ENCODE measurements at places on chromosomes 11 and 22. TPM values are rescaled to one million over a fixed set of nuclear protein-coding genes. Genes with fewer than 3 reads are reported as not detected.

DNA sequence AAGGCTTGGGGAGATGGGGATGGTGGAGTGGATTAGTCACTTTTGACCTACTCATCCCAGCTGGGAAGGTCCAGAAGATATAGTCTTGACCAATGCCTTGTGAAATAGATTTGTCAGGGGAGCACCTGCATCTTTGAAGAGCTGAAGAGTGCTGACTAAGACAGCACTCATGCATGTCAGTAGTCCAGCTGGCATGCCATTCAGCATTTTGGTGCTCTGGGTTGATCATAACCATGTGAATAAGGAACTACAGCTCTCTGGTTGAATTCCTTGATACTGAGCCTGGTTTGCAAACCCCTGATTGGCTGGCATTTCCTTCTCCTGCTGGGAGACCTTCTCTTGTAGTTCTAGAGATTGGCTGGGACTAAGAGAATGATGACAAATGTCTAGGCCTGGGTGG, 106.8 kb upstream of the ALX4 start:
- no peak overlapping the region for H3K27ac ChIP-seq
- DNase-seq = peak; percentile 28
- no peaks in the 10 kb centered on the region for H3K36me3 ChIP-seq
- no peaks in the 10 kb centered on the region for H3K27me3 ChIP-seq
- no peaks in the 10 kb centered on the region for H3K4me1 ChIP-seq

DNA sequence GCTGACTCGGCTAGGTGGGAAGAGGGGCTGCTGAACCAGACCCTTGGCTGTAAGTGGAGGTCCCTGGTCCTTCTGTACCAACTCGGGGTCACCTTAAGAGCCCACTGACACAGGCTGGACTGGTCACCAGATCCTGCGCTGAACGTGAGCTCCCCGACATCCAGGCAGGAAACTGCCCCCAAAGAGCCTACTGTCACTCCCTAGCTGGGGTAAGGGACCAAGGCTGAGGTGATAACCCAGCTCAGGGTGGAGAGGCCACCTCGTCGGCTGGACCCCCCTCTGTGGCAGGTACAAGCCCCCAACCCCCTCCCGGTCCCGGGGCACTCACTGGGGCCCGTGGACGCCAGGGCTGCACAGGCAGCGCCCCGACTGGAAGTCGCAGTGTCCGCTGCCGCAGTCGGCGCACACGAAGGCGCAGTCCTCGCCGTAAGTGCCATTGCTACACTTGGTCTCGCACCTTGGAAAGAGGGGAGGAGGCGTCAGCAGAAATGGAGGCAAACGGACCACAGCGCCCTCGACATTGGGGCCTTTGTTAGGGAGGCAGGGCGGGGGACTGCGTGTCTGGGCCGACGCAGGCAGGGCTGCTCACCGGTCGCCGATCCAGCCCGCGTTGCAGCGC, 7.4 kb downstream of the SCARF2 start:
- DNase-seq = no peak
- H3K4me3 ChIP-seq = peak overlapping the region; percentile 8
- no peak overlapping the region for H3K27ac ChIP-seq
- no peaks in the 10 kb centered on the region for H3K27me3 ChIP-seq
- no peaks in the 10 kb centered on the region for H3K36me3 ChIP-seq
- H3K4me1 ChIP-seq = peaks cover 39% of the 10 kb centered on the region

DNA sequence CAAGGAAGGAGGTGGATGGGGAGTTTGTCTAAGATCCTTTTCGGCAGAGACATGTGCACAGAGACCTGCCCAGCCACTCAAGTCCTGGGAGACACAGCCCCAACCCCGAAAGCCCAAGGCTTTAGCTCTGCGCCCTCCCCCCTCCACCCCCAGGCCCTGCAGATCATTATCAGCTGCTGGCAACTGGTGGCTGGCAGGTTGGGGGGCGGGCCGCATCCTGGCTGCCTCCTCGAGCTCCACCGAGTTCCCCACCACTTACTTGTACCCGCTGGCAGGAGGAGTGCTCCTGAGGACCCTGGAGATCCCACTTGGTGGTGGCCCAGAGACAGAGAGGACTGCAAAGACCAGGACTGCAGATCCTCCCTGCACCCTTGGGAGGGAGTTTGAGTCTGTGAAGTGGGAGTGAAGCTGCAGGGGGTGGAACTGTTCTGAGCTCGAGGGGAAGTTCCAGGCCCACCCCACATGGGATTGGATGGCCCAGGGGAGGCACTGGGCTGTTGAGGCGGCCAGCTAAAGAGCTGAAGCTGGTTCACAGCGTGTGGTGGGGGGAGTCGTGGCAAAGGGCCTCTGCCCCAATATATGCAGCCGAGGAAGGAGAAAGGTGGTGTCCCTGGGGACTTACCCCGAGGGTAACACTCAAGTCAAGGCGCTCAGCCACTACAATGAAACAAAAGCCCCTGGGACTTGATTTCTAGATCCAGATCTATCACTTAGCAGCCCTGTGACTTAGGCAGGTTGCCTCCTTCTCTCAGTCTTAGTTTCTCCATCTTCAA, 19.9 kb upstream of the CCDC86 start:
- DNase-seq = peak; percentile 38
- no peaks in the 10 kb centered on the region for H3K36me3 ChIP-seq
- H3K4me1 ChIP-seq = no peaks in the 10 kb centered on the region
- no peak overlapping the region for H3K27ac ChIP-seq
- H3K27me3 ChIP-seq = no peaks in the 10 kb centered on the region

DNA sequence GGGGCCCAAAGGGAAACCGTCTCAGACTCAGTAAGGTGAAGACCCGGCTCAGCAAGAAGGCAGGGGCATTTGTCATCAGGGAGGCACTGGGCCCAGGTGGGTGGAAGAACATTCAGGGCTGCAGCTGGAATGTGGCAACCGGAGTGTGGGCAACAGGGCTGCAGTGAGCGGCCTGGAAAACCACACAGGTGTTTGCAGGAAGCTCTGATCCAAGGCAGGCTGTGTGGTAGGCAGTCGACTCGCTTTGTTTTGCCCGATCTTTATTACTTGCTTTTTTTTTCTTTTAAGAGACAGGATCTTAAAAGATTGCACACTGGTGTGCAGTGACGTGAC, 82.8 kb downstream of the DGCR2 start:
- H3K4me3 ChIP-seq = no peak overlapping the region
- no peaks in the 10 kb centered on the region for H3K27me3 ChIP-seq
- no peak for DNase-seq
- no peak overlapping the region for H3K27ac ChIP-seq
- H3K4me1 ChIP-seq = no peaks in the 10 kb centered on the region
- H3K36me3 ChIP-seq = peaks cover 58% of the 10 kb centered on the region

The MCHR1 gene
- total RNA-seq = not detected

GRCh38 chr11:26519469-26519868, 52.6 kb downstream of the MUC15 start:
- H3K27me3 ChIP-seq = no peaks in the 10 kb centered on the region
- DNase-seq = no peak
- no peak overlapping the region for H3K4me3 ChIP-seq
- H3K36me3 ChIP-seq = no peaks in the 10 kb centered on the region
- no peak overlapping the region for H3K27ac ChIP-seq

- H3K27me3 ChIP-seq = no peaks in the 10 kb centered on the region
- no peak overlapping the region for H3K27ac ChIP-seq
- DNase-seq = no peak
- H3K36me3 ChIP-seq = peaks cover 45% of the 10 kb centered on the region
- H3K4me3 ChIP-seq = no peak overlapping the region
- H3K4me1 ChIP-seq = peaks cover 9% of the 10 kb centered on the region
Observed at GRCh38 chr11:125621995-125622394, 3.0 kb upstream of the CHEK1 start.

The NNMT gene
- 152 TPM for total RNA-seq

GRCh38 chr11:59208956-59209355, 3.8 kb downstream of the MPEG1 start:
- H3K27me3 ChIP-seq = no peaks in the 10 kb centered on the region
- no peak overlapping the region for H3K4me3 ChIP-seq
- peak; percentile 11 for DNase-seq
- peaks cover 26% of the 10 kb centered on the region for H3K4me1 ChIP-seq
- peak overlapping the region; percentile 64 for H3K27ac ChIP-seq

- DNase-seq = peak; percentile 21
- H3K27ac ChIP-seq = no peak overlapping the region
- H3K4me1 ChIP-seq = no peaks in the 10 kb centered on the region
- H3K4me3 ChIP-seq = no peak overlapping the region
- peaks cover 22% of the 10 kb centered on the region for H3K36me3 ChIP-seq
Observed at GRCh38 chr22:43988116-43988820, 33.0 kb downstream of the SAMM50 start.

The KRTAP5-2 gene
- total RNA-seq = not detected

The KCNK4 gene
- total RNA-seq = not detected

GRCh38 chr11:59680287-59681154, 11.7 kb upstream of the PATL1 start:
- H3K4me3 ChIP-seq = no peak overlapping the region
- H3K27ac ChIP-seq = no peak overlapping the region
- H3K27me3 ChIP-seq = no peaks in the 10 kb centered on the region
- peak; percentile 73 for DNase-seq
- H3K36me3 ChIP-seq = no peaks in the 10 kb centered on the region

The CELSR1 gene
- total RNA-seq = 56.0 TPM

- H3K36me3 ChIP-seq = no peaks in the 10 kb centered on the region
- DNase-seq = peak; percentile 38
- H3K27ac ChIP-seq = peak overlapping the region; percentile 72
- no peak overlapping the region for H3K4me3 ChIP-seq
Observed at GRCh38 chr11:19370100-19370861, 129.5 kb upstream of the E2F8 start.

The NRGN gene
- total RNA-seq = 0.40 TPM

The FAM76B gene
- total RNA-seq = 61.9 TPM

- no peak overlapping the region for H3K4me3 ChIP-seq
- no peak overlapping the region for H3K27ac ChIP-seq
- H3K4me1 ChIP-seq = no peaks in the 10 kb centered on the region
- H3K27me3 ChIP-seq = no peaks in the 10 kb centered on the region
- no peak for DNase-seq
Observed at GRCh38 chr11:116376547-116376946, 396.2 kb downstream of the BUD13 start.

The MMP8 gene
- 0.24 TPM for total RNA-seq

- H3K4me1 ChIP-seq = no peaks in the 10 kb centered on the region
- no peak overlapping the region for H3K27ac ChIP-seq
- DNase-seq = no peak
- H3K27me3 ChIP-seq = no peaks in the 10 kb centered on the region
- H3K4me3 ChIP-seq = no peak overlapping the region
- peaks cover 5% of the 10 kb centered on the region for H3K36me3 ChIP-seq
Observed at GRCh38 chr22:38142606-38143005, 32.1 kb upstream of the BAIAP2L2 start.

The SCGB2A2 gene
- not detected for total RNA-seq

The MMP11 gene
- total RNA-seq = 1.2 TPM

The SLC6A5 gene
- total RNA-seq = not detected

DNA sequence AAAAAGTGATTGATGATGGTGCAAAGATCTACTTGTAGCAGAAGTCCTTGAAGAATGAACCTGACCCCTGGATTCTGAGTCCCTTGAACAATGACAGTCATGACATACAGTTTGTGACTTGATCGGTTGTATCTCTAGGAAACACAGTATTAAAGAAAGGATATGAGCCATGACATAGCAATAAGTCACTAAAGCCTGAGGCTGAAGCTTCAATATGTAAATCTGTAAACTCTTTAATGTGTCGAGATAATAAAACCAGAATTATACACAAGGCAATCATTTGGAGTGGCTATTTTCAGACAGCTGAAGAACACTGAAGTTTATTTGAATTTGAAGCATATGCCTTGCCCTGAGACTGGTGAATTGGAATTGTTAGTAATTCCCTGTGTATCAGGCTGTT, 911.5 kb upstream of the RAG2 start:
- no peaks in the 10 kb centered on the region for H3K27me3 ChIP-seq
- no peak overlapping the region for H3K4me3 ChIP-seq
- no peaks in the 10 kb centered on the region for H3K4me1 ChIP-seq
- no peaks in the 10 kb centered on the region for H3K36me3 ChIP-seq
- DNase-seq = no peak
- no peak overlapping the region for H3K27ac ChIP-seq

GRCh38 chr11:1224111-1224490, 1.2 kb downstream of the MUC5B start:
- H3K4me3 ChIP-seq = no peak overlapping the region
- no peaks in the 10 kb centered on the region for H3K27me3 ChIP-seq
- no peaks in the 10 kb centered on the region for H3K36me3 ChIP-seq
- DNase-seq = no peak
- H3K4me1 ChIP-seq = peaks cover 11% of the 10 kb centered on the region

DNA sequence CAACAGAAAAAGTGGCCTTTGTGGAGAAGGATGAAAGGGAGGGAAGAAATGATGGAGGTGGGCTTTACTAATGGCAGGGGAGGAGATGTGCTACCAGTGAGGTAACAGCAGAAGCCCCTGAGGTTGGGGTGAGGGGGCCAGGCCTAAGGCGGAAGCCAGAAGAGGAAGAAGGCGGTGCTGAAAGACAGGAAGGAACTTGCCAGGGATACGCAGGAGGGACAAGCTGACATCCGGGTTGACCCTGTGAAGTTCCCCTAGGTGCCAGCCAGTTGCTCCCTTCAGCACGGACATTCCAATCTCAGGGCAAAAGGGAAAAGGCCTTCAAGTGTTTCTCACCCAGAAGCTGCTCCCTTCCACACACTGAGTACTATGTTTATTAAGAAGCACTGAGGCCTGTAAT, 2.3 kb upstream of the TIRAP start:
- peaks cover 10% of the 10 kb centered on the region for H3K4me1 ChIP-seq
- H3K27me3 ChIP-seq = no peaks in the 10 kb centered on the region
- DNase-seq = no peak
- no peak overlapping the region for H3K4me3 ChIP-seq

DNA sequence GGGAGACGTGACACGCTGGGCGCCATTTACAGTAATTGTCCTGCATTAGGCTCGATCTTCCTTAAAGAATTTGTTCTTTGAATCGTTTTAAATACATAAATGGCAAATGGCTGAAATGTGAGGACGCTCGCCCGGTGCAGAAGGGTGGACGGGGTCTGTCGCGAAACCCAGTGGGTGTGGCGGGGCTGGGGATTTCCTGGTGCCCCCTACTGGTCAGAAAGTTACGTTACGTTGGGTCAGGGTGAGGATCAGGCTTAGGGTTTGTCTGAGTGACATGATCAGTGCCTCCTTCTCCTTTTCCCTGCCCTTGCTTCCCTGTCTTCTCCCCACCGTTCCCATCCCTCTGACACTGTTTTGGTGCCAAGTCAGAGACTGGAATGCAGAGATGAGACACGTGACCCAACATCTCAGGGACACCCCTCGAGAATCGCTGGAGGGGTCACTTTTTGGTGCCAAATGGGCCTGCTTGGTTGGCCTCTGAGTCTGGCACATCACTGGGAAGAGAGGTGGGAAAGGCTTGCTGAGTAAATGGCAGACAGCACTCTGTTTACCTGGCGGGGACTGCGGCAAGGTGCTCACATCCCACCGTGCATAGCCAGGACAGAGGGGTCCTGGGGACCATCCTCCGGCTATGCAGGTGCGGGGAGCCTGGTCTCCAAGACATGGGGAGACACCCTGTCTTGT, 1107.6 kb downstream of the BRD1 start:
- no peaks in the 10 kb centered on the region for H3K27me3 ChIP-seq
- H3K4me3 ChIP-seq = no peak overlapping the region
- DNase-seq = no peak
- H3K27ac ChIP-seq = no peak overlapping the region
- no peaks in the 10 kb centered on the region for H3K4me1 ChIP-seq

- DNase-seq = no peak
- H3K4me1 ChIP-seq = no peaks in the 10 kb centered on the region
- no peak overlapping the region for H3K27ac ChIP-seq
- no peaks in the 10 kb centered on the region for H3K27me3 ChIP-seq
Observed at GRCh38 chr11:56188602-56189001, 12.2 kb downstream of the OR5J2 start.

The CD6 gene
- total RNA-seq = 0.67 TPM

GRCh38 chr22:28021998-28022660, 103.1 kb upstream of the PITPNB start:
- peaks cover 5% of the 10 kb centered on the region for H3K4me1 ChIP-seq
- H3K27ac ChIP-seq = no peak overlapping the region
- no peak for DNase-seq
- no peak overlapping the region for H3K4me3 ChIP-seq
- no peaks in the 10 kb centered on the region for H3K27me3 ChIP-seq
